ENCODE measurements at places on chromosomes 1 and 21. TPM values are rescaled to one million over a fixed set of nuclear protein-coding genes. Genes with fewer than 3 reads are reported as not detected.

DNA sequence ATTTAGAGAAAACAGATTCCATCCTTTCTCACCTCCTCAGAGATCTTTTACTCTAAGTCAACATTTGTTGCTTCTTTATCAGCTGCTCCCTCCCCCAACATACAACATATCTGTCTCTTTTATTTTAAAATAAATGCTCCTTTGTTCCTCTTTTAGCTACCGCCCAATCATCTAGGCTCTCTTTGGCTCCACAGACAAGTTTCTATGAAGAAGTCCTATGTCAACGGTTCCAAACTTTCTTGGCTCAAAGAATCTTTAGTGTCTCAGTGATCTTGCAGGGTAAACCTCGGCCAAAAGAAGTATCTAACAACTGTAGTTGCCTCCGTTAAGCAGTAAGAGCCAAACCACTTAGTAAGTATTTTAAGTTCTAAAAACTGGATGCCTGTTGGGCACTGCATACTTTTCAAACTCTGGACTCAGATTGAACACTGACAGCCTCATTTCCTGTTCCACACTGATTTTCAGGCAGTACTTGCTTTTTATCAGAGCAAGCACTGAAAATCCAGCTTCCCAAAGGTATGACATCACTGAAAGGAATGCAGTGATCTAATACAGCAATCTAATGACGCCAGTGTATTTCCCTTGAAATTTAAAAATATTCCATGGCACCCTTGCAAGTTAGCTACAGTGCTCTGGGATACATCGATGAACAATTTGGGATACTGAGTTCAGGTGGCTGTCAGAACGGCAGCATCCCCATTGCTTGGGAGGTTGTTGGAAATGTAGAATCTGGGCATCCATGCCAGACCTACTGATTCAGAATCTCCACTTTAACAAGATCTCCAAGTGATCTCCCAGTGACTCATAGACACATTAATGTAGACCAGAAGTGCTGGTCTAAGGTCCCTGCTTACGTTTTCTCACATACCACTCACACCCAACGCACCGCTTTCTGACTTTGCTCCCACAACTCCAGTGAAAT, 26.8 kb downstream of the EGLN1 start:
- no peak overlapping the region for H3K4me3 ChIP-seq
- H3K27ac ChIP-seq = no peak overlapping the region
- no peak for DNase-seq
- H3K27me3 ChIP-seq = no peaks in the 10 kb centered on the region
- H3K36me3 ChIP-seq = no peaks in the 10 kb centered on the region

Gene SPRR2E
- not detected for polyA plus RNA-seq

Gene CTSS
- polyA plus RNA-seq = not detected

DNA sequence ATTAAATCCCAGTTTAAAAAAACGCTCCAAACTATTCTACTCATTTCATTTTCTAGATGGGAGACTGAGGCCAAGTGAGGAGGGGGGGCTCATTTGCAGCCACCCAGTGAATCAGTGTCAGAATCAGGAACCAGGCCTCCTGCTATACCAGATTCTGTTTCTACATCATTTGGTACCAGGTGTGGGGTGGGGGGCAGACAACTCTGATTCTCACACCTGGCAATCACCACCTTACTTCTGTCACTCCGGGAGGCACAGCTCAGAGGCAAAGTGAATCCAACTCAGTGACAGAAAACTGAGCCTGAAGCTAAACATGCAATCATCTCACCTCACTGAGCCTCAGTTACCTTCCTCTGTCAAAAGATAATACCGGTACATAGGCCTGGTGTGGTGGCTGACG, 23.5 kb upstream of the ID3 start:
- no peaks in the 10 kb centered on the region for H3K4me1 ChIP-seq
- no peak overlapping the region for H3K4me3 ChIP-seq
- no peak overlapping the region for H3K27ac ChIP-seq
- H3K36me3 ChIP-seq = no peaks in the 10 kb centered on the region
- no peaks in the 10 kb centered on the region for H3K27me3 ChIP-seq

DNA sequence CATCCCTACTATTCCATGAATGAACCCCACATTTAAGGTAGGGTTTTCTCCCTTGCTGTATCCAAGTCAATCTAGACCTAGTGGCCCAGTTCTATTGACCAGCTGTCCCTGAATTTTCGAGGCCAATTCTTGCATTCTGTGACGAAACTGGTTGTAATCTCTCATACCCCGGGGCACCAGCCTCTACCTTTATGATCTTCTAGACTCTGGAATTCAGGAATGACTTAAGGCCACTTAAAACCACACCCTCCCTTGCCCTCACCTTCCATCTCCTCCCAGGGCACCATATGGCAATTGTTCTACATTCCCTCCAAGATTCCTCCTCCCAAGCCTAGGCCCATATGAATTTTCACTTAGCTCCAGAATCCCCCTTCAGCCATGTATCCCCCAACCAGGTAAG, 48.9 kb downstream of the RHOU start:
- no peak overlapping the region for H3K27ac ChIP-seq
- H3K27me3 ChIP-seq = no peaks in the 10 kb centered on the region
- H3K4me1 ChIP-seq = no peaks in the 10 kb centered on the region
- no peaks in the 10 kb centered on the region for H3K36me3 ChIP-seq

DNA sequence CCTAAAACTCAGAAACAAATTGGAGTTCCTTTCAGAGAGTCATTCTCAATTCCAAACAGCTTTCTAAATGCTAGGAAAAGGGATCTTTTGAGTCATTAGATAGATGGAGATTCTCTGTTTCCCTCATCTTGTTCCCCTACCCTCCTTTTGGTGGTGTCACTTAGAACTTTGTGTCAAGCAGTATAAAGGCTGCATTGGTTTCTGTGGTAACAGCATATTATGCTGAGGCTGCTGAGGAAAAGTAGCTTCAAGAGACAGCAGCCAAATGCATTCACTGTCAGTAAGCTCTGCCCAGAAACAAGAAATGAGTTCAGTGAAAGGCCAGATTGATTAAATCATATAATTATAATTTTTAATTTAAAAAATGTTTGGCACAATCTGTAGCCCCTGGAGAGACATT, 144.1 kb downstream of the LRRC40 start:
- no peak for DNase-seq
- no peaks in the 10 kb centered on the region for H3K27me3 ChIP-seq
- H3K4me1 ChIP-seq = no peaks in the 10 kb centered on the region
- no peaks in the 10 kb centered on the region for H3K36me3 ChIP-seq
- no peak overlapping the region for H3K27ac ChIP-seq
- H3K4me3 ChIP-seq = no peak overlapping the region

DNA sequence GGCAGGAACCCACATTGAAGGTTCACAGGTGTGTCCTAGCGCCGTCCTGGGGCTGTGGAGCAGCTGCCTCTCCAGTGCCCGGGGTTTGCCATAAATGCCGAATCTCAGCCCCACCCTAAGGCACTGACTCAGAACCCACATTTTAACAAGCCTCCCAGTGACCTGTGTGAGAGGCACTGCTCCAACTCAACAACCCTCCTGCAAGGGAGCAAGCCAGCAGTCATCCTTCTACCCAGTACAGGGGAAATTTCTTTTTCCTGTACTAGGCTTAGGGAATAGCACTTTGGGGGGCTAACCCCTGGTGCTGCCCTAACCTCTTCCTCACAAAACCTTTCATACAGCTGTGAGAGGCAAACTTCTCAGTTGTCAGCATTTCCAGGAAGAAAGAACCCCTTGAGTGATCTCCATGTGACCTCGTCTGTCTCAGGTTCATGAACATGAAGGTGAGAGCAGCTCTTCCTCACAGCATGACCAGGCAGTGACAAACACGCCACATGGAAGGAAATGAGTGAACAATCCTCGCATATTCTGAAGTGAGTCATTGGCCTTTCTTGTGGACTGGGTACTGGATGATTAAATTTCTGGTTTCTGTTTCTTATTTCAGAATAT, 11.4 kb upstream of the BCAR3 start:
- no peaks in the 10 kb centered on the region for H3K27me3 ChIP-seq
- no peak for DNase-seq
- H3K27ac ChIP-seq = no peak overlapping the region

Gene SESN2
- polyA plus RNA-seq = 33.0 TPM

DNA sequence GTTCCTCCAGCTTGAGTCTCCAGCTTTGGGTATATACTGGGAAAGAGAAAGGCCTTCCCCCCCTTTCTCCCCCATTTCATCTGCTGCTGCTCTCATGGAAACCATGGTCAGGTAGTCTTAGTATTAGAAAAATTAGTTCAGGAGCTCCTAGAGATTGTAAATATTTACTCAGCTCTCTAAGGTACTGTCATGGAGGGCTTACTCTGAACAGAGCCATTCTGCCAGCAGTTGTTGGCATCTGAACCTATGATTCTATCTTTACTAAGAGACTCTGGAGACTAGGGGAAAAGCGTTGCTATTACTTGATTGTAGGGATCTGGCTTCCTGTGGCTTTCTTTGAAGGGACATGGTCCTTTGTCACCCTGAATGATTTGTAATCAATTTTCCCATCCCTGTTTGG, 6.1 kb downstream of the INTS3 start:
- no peak overlapping the region for H3K27ac ChIP-seq
- no peak overlapping the region for H3K4me3 ChIP-seq
- peaks cover 3% of the 10 kb centered on the region for H3K4me1 ChIP-seq
- no peaks in the 10 kb centered on the region for H3K27me3 ChIP-seq

Gene BECN2
- not detected for polyA plus RNA-seq

Gene FAM78B
- 3.0 TPM for polyA plus RNA-seq

- H3K4me3 ChIP-seq = no peak overlapping the region
- no peaks in the 10 kb centered on the region for H3K36me3 ChIP-seq
- no peaks in the 10 kb centered on the region for H3K4me1 ChIP-seq
- H3K27ac ChIP-seq = no peak overlapping the region
- no peaks in the 10 kb centered on the region for H3K27me3 ChIP-seq
These were observed 88.6 kb downstream of the TGFB2 start for GRCh38 chr1:218433744-218434143.

DNA sequence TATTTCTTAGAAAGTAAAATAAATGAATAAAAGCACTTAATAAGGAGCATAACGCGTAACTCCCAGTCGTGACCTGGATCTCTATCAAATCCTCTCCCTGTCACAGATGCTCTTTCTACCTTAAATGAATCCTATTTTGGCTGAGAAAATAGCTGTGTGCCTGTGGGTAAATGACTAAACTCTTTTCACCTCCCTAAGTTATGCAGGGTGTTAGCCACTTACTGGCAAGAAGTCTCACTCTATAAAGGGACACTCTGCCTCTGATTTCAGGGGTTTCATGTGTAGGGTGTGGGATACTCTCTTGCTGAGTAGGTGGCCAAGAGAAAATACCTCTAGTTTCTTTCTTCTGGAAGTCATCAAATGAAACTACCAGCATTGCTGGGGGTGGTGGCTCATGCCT, 24.3 kb upstream of the PPP1R15B start:
- no peak overlapping the region for H3K27ac ChIP-seq
- no peaks in the 10 kb centered on the region for H3K27me3 ChIP-seq
- H3K4me1 ChIP-seq = no peaks in the 10 kb centered on the region
- no peak overlapping the region for H3K4me3 ChIP-seq

DNA sequence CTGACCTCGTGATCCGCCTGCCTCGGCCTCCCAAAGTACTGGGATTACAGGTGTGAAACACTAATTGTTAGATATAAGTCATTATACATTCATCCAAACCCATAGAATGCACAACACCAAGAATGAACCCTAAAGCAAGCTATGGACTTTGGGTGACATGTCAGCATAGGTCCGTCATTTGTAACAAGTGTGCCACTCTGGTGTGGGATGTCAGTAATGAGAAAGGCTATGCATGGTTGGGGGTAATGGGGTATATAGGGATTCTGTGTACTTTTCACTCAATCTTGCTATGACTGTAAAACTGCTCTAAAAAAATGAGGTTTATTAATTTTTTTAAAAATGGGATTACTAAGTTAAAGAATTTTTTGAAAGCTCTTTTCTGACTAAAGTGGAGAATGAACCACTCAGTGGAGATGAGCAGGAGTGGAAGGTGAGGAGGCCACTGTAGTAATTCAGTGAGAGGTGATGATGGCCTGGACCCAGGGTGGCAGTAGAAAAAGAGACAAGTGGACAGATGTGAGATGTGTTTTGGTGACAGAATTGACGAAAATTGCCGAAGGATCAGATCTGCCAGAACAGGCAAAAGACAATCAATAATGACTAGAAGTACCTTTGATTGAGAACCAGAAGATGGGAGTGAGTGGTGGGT, 21.3 kb upstream of the S1PR1 start:
- H3K36me3 ChIP-seq = no peaks in the 10 kb centered on the region
- no peak overlapping the region for H3K27ac ChIP-seq
- H3K4me3 ChIP-seq = no peak overlapping the region
- DNase-seq = no peak
- no peaks in the 10 kb centered on the region for H3K27me3 ChIP-seq

GRCh38 chr1:89903550-89903949, 82.7 kb downstream of the LRRC8D start:
- no peak overlapping the region for H3K27ac ChIP-seq
- no peaks in the 10 kb centered on the region for H3K36me3 ChIP-seq
- no peaks in the 10 kb centered on the region for H3K27me3 ChIP-seq
- no peak overlapping the region for H3K4me3 ChIP-seq
- H3K4me1 ChIP-seq = peaks cover 22% of the 10 kb centered on the region
- no peak for DNase-seq

Gene GBP4
- polyA plus RNA-seq = not detected

Gene COL16A1
- polyA plus RNA-seq = 3.4 TPM

GRCh38 chr1:221712198-221712684, 29.6 kb downstream of the DUSP10 start:
- no peak for DNase-seq
- H3K27me3 ChIP-seq = peaks cover 16% of the 10 kb centered on the region
- H3K4me1 ChIP-seq = peaks cover 12% of the 10 kb centered on the region
- no peak overlapping the region for H3K4me3 ChIP-seq
- no peaks in the 10 kb centered on the region for H3K36me3 ChIP-seq

Gene SPATC1L
- polyA plus RNA-seq = 24.9 TPM

DNA sequence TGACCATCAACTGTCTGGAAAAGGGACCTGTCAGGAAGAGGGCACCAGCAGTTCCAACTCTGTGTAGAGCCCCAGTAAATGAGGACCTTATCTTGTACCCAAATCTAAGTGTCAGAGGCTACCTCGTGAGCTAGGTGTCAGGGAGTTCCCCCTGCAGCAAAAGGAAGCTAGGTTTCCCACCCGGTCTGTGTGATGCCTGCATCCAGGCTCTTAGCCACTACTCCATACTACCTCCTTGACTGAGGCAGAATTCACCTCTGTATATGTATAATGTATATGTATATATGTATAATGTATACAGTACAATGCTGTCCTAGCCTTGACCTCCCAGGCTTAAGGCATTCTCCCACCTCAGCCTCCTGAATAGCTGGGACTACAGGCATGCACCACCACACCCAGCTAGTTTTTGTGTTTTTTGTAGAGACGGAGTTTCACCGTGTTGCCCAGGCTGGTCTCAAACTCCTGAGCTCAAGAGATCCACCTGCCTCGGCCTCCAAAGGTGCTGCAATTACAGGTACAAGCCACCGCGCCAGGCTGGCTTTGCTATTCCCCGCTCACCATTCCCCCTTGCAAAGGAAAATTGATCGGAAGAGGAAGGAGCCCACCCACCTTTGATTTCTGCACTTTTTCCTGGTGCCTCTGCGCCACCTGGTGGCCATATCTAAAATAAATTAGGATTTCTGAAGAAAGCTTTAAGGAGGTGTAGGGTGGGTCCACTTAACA, 15.7 kb upstream of the LUZP1 start:
- H3K27me3 ChIP-seq = 0 out of 2 replicates have a peak, but pooled peaks cover under 1% of the 10 kb centered on the region
- H3K4me3 ChIP-seq = no peak overlapping the region
- H3K4me1 ChIP-seq = no peaks in the 10 kb centered on the region
- DNase-seq = peak; percentile 57
- no peaks in the 10 kb centered on the region for H3K36me3 ChIP-seq
